GM19239 (cell line): ENCODE measurements at places on chromosomes 16 and 17.

DNA sequence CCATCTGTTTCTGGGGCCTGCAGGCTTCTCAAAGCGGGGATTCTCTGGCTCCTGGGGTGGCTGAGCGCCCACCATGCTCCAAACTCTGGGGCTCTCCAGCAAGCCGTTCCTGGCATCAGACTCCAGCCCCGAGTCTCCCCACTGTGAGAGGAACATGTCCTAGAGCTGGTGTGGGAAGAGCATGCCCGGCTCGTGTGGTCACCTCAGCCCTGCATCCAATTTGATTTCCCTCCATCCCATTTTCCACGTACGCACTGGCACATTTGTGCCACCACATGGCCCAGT lies 23.2 kb upstream of the KCNJ12 start:
- DNase-seq, result no peak

- DNase-seq, result no peak
Observed at GRCh38 chr16:67346341-67346740, 19.7 kb downstream of the LRRC36 start.

DNA sequence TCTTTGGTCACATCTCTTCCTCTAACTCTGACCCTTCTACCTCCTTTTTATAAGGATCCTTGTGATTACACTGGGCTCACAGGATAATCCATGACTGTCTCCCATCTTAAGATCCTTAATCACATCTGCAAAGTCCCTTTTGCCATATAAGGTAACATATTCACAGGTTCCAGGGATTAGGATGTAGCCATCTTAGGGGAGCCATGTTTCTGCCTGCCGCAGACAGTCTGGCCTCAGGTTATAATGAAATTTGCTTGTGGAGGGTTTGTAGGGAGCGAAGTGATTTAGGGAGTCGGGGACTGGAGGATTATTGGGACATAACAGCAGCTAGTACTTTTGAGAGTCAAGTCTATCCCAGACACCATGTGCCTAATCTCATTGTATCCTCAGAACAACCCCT lies 7.7 kb downstream of the EEF2K start:
- no peak for DNase-seq

DNA sequence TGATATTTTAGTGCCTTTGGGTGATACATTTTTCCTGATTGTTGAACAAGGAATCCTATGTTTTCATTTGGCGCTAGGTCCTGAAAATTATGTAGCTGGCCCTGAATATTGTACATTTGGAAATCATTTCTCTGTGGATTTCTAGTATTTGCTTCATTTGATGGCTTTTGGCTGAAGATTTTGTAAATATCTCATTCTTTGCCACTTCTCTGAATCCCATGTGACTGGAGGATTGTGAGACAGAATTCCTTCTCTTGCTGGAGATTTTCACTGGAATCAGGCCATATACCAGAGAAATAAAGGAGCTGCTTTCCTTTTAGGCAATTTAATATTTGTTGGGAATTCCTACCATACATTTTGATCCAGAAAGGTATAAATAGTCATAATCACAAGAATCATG lies 8.6 kb downstream of the KRT28 start:
- DNase-seq, result no peak

GRCh38 chr16:72961863-72962262 lies 86.1 kb downstream of the ZFHX3 start:
- DNase-seq, result no peak

- no peak for DNase-seq
Observed at GRCh38 chr17:50677851-50678375, 29.8 kb downstream of the ANKRD40 start.

- DNase-seq, result no peak
Observed at GRCh38 chr16:83717814-83718213, 90.0 kb upstream of the HSBP1 start.

DNA sequence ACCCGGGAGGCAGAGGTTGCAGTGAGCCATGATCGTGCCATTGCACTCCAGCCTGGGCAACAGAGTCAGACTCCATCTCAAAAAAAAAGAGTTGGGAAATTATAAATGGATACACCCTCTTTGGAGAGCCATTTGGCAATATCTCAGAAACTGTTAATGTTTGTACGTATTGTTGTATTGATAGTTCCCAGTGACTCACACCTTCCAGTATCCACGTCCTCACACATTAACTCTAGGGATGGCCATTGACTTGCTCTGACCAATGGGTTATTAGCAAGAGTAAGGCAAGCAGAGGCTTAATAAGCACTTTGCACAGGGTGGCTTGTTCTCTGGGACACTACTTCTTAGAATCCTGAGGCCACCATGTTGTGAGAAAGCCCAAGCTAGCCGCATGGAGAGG lies 107.6 kb upstream of the LHX1 start:
- no peak for DNase-seq

- no peak for DNase-seq
Observed at GRCh38 chr17:43368740-43369506, 29.9 kb upstream of the ARL4D start.

DNA sequence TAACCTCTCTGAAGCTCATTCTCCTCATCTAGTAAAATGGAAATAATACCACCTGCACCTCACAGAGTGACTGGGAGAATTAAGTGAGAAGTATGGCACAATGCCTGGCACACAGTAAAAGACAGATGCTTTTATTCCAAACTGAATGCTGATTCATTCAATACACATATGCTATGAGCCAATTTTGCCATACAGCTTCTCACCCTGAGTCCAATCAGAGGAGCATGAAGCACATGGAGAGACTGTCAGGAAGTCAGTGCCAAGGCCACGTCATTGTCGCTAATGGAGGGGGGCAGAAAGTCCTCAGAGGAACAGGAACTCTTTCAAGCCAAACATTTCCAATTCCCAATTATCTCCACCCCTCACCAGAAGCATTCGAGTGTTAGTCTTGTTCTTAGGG lies 11.6 kb downstream of the MKS1 start:
- no peak for DNase-seq

GRCh38 chr16:22648141-22648540 lies 137.4 kb downstream of the NPIPB5 start:
- no peak for DNase-seq

- DNase-seq, result no peak
Observed at GRCh38 chr17:38943607-38944006, 18.2 kb downstream of the LASP1NB start.

- no peak for DNase-seq
Observed at GRCh38 chr16:16166949-16167348, 56.3 kb downstream of the ABCC6 start.

- no peak for DNase-seq
Observed at GRCh38 chr17:81391936-81392908, 3.0 kb upstream of the BAHCC1 start.

DNA sequence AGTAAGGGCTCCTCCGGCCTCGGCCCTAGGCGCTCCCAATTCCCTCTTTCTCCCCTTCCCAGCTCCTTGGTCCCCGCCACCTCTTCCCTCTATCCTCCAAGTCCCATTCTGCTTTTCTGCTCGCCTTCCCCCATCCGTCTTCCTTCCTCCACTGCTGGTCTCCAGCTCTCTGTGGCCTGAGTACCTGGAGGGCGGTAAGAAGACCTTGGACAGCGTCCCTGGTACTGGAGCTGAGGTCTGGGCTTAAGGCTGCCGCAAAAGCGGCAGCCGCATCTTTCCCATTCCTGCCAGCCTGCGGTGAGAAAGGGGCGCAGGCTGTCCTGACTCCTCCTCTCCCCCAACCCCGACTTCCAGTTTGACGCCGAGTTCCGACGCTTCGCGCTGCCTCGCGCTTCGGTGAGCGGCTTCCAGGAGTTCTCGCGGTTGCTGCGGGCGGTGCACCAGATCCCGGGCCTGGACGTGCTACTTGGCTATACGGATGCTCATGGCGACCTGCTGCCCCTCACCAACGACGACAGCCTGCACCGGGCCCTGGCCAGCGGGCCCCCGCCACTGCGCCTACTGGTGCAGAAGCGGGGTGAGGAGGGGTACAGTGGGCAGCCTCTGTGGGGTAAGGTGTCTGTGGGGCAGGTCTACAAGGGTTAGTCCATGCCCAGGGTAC lies 471 bp downstream of the PARD6A start:
- DNase-seq, result no peak

DNA sequence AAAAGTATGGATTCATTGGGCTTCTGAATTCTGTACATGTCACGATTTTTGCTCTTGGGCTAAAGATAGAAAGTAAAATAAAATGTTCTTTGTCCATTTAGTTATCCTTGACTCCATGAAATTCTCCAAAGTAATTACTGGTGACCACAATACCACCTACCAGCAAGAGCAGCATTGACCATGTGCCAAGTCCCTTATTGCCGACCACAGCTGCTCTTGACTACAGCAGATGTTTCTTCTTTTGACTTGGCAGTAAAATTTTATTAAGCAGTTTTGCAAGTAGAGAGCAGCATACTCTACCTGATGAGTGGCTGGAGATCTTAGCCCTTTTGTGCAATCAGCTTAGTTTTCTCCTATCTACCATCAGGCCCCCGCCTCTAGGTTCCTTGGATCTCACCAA lies 152.2 kb upstream of the TBX2 start:
- DNase-seq, result no peak

DNA sequence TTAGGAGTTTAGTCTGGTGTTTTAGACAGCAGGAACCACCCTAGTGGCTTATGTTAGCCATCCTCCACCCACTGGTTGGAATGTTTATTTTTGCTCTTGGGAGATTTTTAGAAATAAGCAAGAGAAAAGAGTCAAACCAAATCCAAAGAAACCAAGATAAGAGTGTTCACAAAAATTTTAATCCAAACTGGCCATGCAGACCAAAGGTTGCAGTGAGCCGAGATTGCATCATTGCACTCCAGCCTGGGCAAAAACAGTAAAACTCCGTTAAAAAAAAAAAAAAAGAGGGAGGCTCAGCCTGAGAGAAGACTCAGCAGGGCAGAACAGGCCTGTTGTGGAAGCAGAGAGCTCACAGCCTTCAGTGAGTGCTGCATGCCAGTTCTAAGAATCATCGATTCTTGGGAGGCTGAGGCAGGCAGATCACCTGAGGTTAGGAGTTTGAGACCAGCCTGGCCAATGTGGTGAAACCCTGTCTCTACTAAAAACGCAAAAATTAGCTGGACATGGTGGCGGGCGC lies 12.2 kb upstream of the C16orf54 start:
- DNase-seq, result no peak

DNA sequence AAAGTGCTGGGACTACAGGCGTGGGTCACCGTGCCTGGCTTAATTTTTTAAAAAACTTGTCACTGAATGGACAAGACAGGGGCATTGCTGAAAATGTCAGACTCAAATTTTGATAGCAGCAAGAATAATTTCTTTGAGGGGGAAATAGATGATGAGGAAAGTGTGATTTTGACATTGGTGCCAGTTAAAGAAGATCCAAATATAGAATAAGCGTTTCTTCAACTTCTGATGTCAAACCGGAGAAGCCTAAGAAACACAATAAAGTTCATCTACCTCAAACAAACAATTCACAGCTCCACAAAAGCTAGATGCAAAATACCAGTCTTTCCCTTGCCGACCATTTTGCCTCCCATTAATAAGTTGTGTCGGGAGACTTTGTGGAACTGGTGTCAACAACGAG lies 4.5 kb downstream of the MT1X start:
- DNase-seq, result no peak
